Melanocyte of skin (primary cell): ENCODE measurements at places on chromosomes 6 and 20. TPM values are rescaled to one million over a fixed set of nuclear protein-coding genes. Genes with fewer than 3 reads are reported as not detected.

SOX4 gene
- 12.7 and 20.8 TPM in 2 replicates for total RNA-seq

XKR7 gene
- total RNA-seq = not detected in 2 replicates

OTOR gene
- not detected in 2 replicates for total RNA-seq

HLA-DOB gene
- 0.34 TPM in 1 of 2 replicates, not detected in the other for total RNA-seq

SLC32A1 gene
- total RNA-seq = not detected in 2 replicates

ASIP gene
- not detected in 2 replicates for total RNA-seq

PGC gene
- total RNA-seq = not detected in 2 replicates
